ENCODE measurements at places on chromosomes 1 and 21.

DNA sequence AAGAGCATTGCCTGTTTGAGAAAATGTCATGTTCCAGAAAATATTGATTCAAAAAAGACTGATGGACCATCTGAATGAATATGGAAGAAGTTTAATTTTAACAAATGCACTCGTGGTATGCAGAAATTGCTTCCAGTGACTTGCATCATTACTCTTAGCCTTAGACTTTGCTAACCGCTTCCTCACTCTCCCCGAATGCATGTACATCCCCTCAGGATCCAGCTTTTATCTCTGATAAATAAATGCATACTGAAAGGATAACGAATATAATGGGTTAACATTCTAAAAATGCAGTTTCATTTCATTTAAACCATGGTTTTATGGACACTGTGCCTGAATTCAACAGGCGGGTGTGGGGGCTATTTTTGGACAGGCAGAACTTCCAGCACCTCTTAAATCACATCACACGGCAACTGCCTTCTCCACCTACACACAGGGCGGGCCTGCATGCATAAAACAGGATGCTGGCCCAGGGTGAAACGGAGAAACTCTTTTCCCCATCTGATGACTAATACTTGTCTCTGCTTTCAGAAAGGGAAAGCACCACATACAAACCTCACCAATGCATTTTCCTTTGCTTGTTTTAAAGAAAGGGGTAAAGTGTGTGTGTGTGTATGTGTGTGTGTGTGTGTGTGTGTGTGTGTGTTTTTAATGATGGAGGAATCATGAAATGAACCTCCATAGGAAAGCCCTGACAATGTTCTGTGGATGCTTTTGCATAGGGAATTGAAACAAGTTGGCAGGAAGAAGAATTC lies 48.7 kb downstream of the SPAG17 start:
- H3K4me3 ChIP-seq = no peak overlapping the region
- peaks cover 10% of the 10 kb centered on the region for H3K27me3 ChIP-seq
- H3K27ac ChIP-seq = no peak overlapping the region
- no peaks in the 10 kb centered on the region for H3K36me3 ChIP-seq
- DNase-seq = no peak
- no peaks in the 10 kb centered on the region for H3K4me1 ChIP-seq

GRCh38 chr1:47769295-47769694 lies 227.9 kb downstream of the TRABD2B start:
- DNase-seq = no peak
- peaks cover 64% of the 10 kb centered on the region for H3K27me3 ChIP-seq
- H3K4me3 ChIP-seq = no peak overlapping the region
- H3K4me1 ChIP-seq = peaks cover 5% of the 10 kb centered on the region

DNA sequence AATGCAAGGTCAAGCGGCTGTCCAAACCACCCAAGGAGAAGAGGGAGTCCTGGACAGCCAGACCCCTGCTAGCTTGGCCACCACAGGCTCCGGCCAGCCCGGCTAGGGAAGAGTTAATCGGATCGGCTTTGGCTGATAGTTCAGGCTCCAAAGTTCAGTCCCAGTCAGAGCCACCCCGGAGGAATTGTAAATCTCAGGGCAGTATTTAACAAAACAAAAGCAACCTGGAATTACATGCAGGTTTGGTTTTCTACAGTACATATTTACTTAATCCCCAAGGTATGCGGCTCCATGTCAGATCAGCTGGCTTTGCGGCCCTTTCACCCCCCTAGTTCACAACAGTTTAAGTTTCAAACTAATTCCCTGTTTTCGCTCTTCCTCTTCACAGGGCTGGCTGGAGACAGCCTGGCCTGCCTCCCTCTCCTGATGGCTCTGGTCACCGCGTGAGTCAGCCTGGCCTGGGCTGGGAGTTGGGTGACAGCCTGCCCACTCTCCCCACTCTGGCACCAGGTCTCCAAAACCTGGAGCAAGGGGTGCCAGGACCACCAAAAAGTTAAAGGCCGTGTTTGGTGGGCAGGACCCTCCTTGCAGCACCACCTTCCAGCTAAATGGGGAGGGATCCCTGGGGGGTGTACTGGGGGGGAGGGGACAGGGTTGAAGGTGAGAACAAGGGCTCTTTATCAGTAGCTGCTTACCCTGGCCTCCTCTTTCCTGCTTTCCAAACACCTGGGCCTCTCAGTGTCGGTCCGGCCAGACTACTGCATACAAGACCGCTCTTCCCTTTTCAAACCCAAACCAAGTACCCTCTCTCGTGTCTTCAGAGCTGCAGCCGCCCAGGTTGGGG lies 1.9 kb downstream of the DHRS3 start:
- peaks cover 25% of the 10 kb centered on the region for H3K36me3 ChIP-seq
- no peak for DNase-seq
- peak overlapping the region; percentile 96 for H3K27ac ChIP-seq
- H3K4me1 ChIP-seq = peaks cover 76% of the 10 kb centered on the region
- H3K4me3 ChIP-seq = peak overlapping the region; percentile 99

DNA sequence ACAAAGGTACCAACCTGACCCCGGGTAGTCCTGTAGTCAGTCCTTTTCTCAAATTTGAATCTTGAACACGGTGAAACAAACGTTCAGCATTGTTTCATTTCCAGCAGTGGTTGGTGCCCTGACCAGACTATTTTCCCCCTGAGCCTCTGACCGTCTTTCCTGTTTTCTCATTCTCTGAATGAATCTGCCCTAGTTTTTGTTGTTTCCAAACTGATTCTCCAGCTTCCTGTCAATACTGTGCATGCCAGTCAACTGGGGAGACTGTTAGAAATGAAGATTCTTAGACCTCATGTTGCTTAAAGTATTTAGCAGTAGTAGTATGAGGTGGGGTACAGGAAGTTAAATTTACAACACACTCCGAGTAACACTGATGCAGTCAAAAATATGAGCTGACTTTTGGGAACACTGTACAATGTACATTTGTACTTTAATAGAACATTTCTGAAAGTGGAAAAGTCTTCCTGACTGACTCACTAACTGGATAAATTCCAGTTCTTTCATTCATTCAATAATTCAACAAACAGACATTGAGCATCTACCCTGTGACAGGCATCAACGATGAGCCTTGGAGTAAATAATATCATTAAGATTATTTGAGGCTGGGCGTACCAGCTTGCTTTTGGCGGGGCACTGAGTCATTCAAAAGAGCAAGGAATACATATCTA lies 26.0 kb upstream of the ZRANB2 start:
- no peak overlapping the region for H3K4me3 ChIP-seq
- peaks cover 31% of the 10 kb centered on the region for H3K27me3 ChIP-seq
- H3K36me3 ChIP-seq = no peaks in the 10 kb centered on the region
- H3K27ac ChIP-seq = no peak overlapping the region

GRCh38 chr1:161196521-161197451 lies 2.1 kb downstream of the ADAMTS4 start:
- H3K27ac ChIP-seq = no peak overlapping the region
- H3K4me1 ChIP-seq = peaks cover 57% of the 10 kb centered on the region
- H3K36me3 ChIP-seq = peaks cover 2% of the 10 kb centered on the region
- no peak for DNase-seq
- no peak overlapping the region for H3K4me3 ChIP-seq

GRCh38 chr1:183052861-183053260 lies 29.6 kb downstream of the LAMC1 start:
- no peak for DNase-seq
- H3K27ac ChIP-seq = no peak overlapping the region
- peaks cover 39% of the 10 kb centered on the region for H3K27me3 ChIP-seq
- no peak overlapping the region for H3K4me3 ChIP-seq
- H3K4me1 ChIP-seq = no peaks in the 10 kb centered on the region
- no peaks in the 10 kb centered on the region for H3K36me3 ChIP-seq

GRCh38 chr1:67815303-67816094 lies 17.8 kb downstream of the GNG12 start:
- H3K4me1 ChIP-seq = no peaks in the 10 kb centered on the region
- peaks cover 27% of the 10 kb centered on the region for H3K27me3 ChIP-seq
- no peaks in the 10 kb centered on the region for H3K36me3 ChIP-seq
- H3K4me3 ChIP-seq = no peak overlapping the region
- no peak for DNase-seq

- no peak overlapping the region for H3K27ac ChIP-seq
- H3K4me1 ChIP-seq = no peaks in the 10 kb centered on the region
- H3K36me3 ChIP-seq = no peaks in the 10 kb centered on the region
- DNase-seq = no peak
- no peak overlapping the region for H3K4me3 ChIP-seq
- peaks cover under 1% of the 10 kb centered on the region for H3K27me3 ChIP-seq
Measured at GRCh38 chr1:181117648-181118449, 29.3 kb downstream of the IER5 start.

DNA sequence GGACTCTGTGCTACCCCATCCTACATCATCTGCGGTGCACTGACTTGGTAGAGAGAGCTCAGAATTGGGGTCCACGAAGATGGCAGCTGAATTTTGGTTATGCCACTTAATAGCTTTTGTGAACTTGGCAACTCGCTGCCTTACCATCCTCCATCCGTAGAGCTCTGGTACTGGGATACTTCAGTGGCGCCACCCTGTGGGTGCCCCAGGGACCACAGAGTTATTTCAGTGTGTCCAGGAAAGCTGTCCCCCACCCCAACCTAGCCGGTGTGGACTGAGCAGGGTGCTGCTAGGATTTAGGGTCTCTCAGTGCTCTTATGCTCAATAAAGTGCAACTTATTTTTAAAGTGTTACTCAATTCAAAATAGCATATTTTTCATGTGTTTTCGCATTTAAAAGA lies 9.0 kb upstream of the USF1 start:
- no peak overlapping the region for H3K4me3 ChIP-seq
- no peak for DNase-seq
- H3K27ac ChIP-seq = no peak overlapping the region
- peaks cover 82% of the 10 kb centered on the region for H3K36me3 ChIP-seq
- H3K4me1 ChIP-seq = peaks cover 32% of the 10 kb centered on the region

- no peak overlapping the region for H3K4me3 ChIP-seq
- no peaks in the 10 kb centered on the region for H3K27me3 ChIP-seq
- H3K27ac ChIP-seq = no peak overlapping the region
Measured at GRCh38 chr1:68954841-68955240, 458.0 kb upstream of the DEPDC1 start.

GRCh38 chr1:3822421-3822820 lies 26.1 kb upstream of the LRRC47 start:
- no peak overlapping the region for H3K4me3 ChIP-seq
- peaks cover 6% of the 10 kb centered on the region for H3K4me1 ChIP-seq
- peaks cover 18% of the 10 kb centered on the region for H3K36me3 ChIP-seq
- H3K27me3 ChIP-seq = no peaks in the 10 kb centered on the region

DNA sequence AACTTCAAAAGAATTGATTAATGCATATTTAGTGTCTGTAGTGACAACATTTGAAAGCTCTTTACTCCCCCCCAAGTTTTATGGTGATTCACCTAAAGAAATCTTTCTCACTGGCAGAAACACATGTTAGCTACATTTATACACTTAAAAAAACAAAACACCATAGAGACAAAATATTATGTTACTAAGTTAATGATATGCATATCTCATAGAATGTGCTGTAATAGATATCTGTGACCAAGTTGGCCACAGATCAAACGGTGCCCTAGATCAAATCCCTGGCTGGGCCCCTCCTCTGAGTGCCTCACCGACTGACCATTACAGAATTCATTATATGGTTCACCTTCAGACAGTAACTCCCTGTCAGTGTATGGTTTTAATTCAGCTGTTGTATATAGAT lies 322.1 kb upstream of the LYPLAL1 start:
- H3K27me3 ChIP-seq = no peaks in the 10 kb centered on the region
- H3K4me3 ChIP-seq = no peak overlapping the region

- peaks cover 41% of the 10 kb centered on the region for H3K4me1 ChIP-seq
- H3K4me3 ChIP-seq = peak overlapping the region; percentile 60
- no peaks in the 10 kb centered on the region for H3K27me3 ChIP-seq
- no peaks in the 10 kb centered on the region for H3K36me3 ChIP-seq
Measured at GRCh38 chr1:145690587-145691558, 16.3 kb downstream of the PDZK1 start.

DNA sequence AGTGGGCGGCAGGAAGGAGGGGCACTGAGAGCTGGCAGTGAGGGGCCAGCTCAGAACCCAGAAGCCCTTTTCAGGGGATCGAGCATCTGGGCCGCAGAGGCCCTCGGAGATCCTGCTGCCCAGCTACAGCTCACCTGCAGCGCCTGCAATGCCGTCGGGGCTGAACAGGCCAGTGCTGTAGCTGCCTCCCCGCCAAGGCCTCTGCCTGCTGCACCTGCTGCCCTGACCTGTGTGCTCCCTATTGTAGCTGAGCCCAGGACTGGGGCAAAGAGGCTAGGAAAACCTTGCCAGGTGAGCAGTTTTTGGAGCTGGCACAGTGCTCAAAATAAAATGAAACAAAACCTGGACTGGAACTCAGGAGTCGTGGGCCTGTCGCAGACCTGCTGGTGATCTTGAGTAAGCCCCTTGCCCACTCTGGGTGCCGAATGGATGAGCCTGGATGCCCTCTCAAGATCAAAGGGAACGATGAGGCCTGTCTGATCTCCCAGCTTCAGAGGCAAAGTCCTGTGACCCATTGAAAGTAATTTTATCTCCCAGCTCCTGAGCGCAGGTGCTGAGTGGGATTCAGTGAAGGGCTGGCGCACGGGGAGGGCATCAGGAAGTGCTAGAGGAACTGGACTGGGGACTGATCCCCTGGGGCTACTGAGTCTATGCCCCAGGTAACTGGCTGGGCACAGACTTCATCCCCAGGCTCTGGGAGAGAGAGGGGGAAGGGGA lies 154.6 kb downstream of the FOXD2 start:
- no peak for DNase-seq
- H3K27me3 ChIP-seq = peaks cover 24% of the 10 kb centered on the region
- H3K27ac ChIP-seq = no peak overlapping the region
- no peak overlapping the region for H3K4me3 ChIP-seq

- H3K27me3 ChIP-seq = no peaks in the 10 kb centered on the region
- peak; percentile 52 for DNase-seq
- peaks cover 62% of the 10 kb centered on the region for H3K36me3 ChIP-seq
Measured at GRCh38 chr1:160830321-160831153, 32.1 kb downstream of the CD244 start.

DNA sequence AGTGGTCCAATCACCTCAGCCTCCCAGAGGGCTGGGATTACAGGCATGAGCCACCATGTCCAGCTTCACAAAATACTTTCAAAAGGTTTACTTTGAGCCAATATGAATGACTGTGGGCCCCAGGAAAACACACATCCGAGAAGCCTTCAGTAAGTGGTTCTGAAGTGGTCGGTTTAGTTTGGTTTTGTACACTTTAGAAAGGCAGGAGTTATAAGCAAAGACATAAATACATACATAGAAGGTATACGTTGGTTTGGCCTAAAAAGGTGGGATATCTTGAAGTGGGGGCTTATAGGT lies 3.2 kb upstream of the MIB2 start:
- no peak overlapping the region for H3K27ac ChIP-seq
- no peaks in the 10 kb centered on the region for H3K27me3 ChIP-seq
- no peak overlapping the region for H3K4me3 ChIP-seq

GRCh38 chr1:25568090-25568833 lies 24.9 kb downstream of the LDLRAP1 start:
- DNase-seq = no peak
- H3K27me3 ChIP-seq = no peaks in the 10 kb centered on the region
- peaks cover 44% of the 10 kb centered on the region for H3K4me1 ChIP-seq
- H3K27ac ChIP-seq = peak overlapping the region; percentile 79
- peaks cover 17% of the 10 kb centered on the region for H3K36me3 ChIP-seq

Data from central memory CD8-positive, alpha-beta T cell (primary cell).